Activated gamma-delta T cell treated with anti-CD3 and anti-CD28 coated beads, Interleukin-2, amount 50 U/mL, for 16 hours (primary cell): ENCODE measurements at places on chromosomes 6 and 20.

DNA sequence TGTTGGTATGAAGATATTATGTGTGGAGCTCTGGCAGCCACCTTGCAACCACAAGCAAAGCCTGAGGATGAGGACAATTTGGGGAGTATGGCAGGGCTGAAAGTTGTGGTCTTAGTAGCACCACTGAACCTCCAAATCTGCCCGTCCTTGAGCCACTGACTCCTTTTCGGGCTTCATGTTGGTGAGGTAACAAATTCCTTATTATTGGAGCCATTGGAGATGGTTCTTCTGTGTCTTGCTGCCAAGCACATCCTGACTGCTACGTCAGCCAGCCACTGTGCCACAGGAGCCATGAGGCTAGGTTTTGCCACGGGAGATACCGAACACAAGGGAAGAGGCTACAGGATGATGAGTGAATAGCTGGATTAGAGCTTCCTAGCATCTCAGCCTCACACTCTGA lies 201.6 kb downstream of the BMP7 start:
- no peak for DNase-seq

GRCh38 chr20:50895111-50895830 lies 36.0 kb downstream of the ADNP start:
- no peak for DNase-seq

DNA sequence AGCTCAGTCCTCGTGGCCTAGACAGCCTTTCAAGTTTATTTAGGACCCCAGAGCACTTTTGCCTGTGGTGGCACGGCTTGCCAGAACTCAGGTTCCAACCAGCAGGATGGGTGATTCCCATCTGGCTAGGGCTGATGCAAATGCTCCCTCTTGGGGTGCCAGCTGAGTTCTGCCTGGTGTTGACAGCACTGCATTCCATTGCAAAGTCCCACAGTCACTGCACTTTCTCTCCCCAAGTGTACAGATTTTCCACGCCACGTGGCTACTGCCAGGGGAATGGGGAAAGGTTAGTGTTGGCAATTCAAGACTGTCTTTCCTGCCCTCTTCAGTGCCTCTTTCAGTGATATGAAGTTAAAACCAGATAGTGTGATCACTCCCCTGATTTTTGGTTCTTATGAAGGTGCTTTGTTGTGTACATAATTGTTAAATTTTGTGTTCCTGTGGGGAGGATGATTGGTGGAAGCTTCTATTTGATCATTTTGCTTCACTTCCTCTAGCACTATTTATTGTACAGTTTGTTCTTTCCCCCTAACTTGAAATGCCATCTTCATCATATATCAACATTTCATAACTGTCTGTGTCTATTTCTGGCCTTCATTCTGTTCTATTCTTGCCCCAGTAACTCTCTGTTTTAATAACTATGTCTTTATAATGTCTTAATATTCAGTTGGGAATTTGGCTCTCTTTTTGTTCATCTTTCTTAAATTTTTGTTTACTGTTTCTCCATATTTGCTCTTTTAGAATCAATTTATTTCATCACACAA lies 86.2 kb downstream of the CFAP61 start:
- DNase-seq, result no peak

GRCh38 chr6:149129371-149130077 lies 188.0 kb upstream of the TAB2 start:
- DNase-seq, result no peak

DNA sequence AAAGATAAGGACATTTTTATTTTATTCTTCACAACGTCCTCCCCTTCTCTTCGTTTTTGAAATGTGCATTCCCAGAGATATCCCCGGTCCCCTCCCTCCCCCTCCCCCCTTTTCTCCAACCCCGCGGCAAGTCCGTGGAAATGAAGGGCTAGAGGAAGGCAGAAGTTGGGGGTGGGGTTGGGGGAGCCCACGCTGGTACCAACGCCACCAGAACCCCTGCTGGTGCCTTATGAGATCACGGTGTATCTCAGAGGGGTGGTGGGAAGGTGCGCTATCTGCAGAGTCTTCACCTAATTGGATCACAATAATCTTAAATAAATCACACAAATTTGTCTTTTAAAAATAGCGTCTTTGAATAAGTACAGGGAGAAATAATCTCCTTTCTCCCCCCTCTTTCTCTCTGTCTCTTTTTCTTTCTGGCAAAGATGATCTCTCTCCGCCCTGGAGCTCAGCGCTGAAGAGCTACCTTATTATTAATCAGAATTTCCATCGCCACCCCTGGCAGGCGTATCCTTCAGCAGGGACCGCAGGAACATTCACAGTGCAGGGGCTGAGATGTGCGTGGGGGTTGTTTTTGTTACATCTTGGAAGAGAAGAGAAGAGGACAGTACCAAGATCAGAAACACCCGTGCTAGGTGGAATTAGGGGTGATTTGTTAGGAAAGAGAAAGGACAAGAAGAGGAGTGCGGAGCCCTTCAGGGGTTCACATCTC lies 915 bp downstream of the CLVS2 start:
- DNase-seq, result no peak

GRCh38 chr6:12490904-12491571 lies 200.9 kb downstream of the EDN1 start:
- no peak for DNase-seq

GRCh38 chr6:10535193-10535592 lies 14.0 kb downstream of the GCNT2 start:
- DNase-seq, result no peak

DNA sequence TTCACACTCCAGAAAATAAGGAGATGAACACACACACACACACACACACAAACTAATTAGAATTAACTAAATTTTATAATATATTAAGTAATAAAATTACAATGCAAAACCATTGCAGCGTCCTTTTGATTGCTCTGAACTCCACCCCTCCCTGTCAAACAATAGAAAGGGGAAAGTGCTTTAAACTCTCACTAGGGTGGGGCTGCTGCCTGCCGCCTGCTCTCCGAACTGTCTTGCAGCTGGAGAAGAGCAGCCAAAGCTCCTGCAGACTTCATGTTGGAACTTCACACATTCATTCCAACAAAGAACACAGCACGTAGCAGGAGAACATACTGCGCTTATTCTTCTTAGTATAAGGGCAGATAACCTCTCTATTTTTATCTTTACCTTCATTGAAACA lies 83.2 kb downstream of the GCLC start:
- no peak for DNase-seq

DNA sequence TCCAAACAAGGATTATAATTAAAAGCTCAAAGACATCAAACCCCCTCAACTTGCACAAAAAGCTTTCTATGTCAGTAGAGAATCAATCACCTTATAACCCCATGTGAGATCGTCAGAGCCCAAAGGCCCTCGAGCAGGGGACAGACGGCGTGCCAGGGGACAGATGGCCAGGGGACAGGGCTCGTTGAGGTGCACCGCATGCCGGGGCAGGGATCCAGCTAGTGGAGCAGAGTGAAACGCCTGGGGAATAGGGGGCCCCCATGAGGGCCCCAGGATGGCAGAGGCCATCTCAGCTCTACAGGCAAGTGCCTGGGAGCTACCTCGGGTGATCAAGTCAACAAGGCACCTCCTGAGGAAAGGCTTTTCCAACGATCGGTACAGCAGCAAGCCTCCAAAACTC lies 28.6 kb downstream of the DIDO1 start:
- DNase-seq, result no peak

GRCh38 chr20:45611054-45611453 lies 18.5 kb upstream of the WFDC10A start:
- DNase-seq, result no peak

DNA sequence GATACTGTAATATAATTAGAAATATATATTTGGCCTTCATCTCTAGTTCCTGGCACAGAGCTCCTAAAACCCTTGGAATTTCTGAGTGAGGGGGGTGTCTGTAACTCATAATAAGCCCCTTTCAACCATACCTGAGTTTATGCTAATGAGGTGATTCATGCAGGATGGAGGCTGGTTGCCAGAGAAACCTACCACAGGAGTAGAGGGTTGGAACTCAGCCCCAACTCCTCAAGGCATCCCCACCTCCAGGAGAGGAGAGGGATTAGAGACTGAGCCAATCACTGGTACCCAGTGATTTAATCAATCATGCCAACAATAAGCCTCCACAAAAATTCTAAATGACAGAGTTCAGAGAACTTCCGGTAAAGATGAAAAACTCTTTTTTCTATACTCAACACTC lies 17.5 kb downstream of the UQCC1 start:
- DNase-seq, result no peak

DNA sequence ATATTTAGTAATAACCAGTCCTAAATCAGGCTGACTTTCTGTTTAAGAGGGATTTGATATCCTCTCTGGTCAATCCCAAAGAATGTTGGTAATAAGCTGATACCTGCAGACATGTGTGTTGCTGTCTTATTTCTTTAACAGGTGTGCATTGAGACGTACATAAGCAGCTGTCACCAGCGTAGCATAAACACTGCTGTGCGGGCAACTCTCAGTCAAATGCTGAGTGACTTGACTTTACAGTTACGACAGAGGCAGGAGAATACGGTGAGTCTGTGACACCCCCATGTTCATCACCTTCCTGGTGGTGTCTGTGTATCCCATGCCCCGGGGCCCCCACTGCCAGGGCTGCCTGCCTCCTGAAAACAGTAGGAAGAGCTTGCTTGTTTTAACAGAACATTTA lies 20.1 kb upstream of the PBOV1 start:
- DNase-seq, result no peak
